Activated naive CD4-positive, alpha-beta T cell (primary cell): ENCODE measurements at places on chromosomes 7 and 10.

DNA sequence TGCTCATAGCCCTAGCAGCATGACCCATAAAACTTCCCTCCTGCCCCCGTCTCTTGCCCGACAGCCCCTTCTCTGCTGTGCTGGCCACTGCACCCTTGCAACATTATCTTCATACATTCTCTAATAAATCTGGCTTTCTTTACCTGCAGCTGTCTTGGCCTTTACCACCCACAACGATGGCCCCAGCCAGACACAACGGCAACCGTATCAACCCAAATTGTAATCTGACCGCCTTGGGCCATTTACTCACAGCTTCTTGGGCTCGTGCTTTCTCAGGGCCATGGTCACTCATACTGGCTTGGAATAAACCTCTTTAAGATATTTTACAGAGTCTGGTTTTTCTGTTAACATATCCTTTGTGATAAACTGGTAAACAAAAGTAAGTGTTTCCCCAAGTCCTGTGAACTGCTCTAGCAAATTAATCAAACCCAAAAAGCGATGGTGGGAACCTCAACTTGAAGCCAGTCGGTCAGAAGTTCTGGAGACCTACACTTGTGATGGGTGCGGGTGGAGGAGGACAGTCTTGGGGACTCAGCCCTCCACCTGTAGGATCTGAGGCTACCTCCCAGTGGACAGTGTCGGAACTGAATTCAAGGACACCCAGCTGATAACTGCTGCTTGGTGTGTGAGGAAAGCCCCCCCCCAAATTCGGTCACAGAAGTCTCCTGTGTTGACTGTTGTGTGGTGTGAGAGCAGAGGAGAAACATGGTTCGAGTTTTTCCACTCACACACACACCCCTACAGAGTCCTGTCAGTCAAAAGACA lies 87.6 kb upstream of the ATP6V0A4 start:
- DNase-seq: no peak

DNA sequence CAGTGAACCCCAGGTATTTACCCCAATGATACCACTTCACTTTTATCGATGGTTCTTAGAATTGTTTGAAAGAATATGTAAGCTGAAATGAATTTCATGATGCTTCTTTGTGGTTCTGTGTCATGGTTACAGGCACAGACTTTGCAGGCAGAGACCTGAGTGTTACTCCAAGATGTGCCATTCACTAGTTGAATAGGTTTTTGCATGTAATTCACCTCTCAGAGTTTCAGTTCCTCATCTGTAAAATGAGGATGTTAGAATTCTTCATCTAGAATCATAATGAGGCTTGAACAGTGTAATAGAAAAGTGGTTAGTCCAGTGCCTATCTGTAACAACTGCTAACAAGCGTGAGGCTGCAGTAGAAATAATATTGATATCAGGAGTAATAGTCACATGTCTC lies 54.6 kb downstream of the VSTM2A start:
- DNase-seq: no peak

DNA sequence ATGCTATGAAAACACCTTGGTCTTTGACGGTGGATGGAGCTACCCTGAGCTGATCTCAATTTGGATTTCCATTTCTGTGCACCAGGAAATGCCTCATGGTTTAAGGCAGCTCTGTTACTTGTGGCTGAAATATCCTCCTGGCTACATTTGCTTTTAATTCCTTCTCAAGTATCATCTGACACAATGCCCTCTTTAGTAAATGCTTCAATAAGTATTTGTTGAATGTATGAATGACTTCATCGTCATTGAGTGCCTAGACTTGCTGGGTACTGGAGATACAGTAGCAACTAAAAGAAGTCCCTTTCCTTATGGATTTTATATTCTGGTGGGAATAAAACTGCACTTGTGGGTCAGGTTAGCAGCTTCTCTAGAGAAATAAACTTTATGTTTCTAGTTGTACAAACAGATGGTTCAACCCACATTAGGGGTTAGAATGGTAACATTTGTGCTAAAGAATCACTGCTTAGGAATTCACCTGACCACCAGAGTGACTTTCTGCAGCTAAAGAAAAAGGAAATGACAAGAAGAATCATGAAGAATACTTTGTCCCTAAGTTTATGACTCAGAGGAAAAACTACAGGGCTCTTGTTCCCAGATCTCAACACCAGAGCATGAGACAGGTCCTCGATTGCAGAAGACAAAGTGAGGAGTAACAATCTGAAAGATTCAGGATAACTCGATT lies 21.8 kb upstream of the SMNDC1 start:
- DNase-seq: no peak

- DNase-seq: no peak
Measured at GRCh38 chr10:60043561-60044241, 137.3 kb upstream of the CCDC6 start.

DNA sequence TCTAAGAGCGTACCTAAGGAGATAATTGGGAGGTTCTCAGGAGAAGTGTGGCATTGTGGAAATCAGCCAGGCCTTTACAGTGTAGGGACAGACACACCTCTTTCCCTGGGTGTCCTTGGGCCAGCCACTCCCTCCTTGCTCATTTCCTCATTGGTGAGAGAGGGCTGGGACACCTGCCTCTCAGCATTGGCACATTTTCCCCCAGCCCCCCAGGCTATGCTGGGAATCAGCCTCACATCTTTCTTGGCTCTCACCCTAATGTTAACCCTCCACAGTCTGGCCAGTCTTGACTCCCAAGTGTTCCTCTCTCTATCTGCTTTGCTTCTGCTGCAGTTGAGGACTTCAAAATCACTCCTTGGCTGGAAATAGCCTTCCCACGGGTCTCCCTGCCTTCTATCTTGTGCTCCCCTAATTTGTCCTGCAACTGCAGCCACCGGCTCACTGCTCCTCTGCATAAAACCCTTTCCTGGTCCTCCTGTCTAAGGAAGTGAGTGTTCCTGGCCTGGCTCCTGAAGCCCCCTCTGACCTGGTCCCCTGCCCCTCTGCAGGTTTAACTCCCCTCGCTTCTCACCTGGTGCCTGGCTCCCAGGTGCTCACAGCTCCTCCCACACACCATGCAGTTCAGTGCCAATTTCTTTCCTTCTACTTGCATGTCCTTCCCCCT lies 15.8 kb downstream of the TBXAS1 start:
- no peak for DNase-seq

GRCh38 chr7:31633894-31634494 lies 53.0 kb upstream of the PPP1R17 start:
- no peak for DNase-seq

- no peak for DNase-seq
Measured at GRCh38 chr7:1855725-1856160, 185.7 kb downstream of the ELFN1 start.

DNA sequence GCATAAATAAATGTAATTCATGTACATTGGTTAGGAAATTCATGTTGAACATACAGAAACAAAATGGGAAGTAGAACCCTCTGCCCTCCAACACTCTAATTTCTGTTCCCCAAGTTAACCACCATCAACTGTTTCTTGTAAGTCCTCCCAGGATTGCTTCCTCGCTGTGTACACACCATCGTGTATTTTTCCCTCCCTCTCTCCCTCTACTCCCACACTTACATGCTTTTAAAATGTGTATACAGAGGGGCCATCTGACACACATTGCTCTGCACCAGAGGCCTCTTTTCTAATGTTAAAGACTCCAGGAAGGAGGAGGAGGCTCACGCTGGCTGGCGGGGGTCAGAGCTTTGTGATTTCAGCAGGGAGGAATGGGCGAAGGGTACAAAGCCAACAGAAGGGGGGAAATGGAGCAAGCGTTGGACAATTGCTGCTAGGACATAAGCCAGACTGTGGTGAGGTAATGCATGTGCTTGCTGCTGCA lies 1.9 kb upstream of the EPHA1 start:
- no peak for DNase-seq

DNA sequence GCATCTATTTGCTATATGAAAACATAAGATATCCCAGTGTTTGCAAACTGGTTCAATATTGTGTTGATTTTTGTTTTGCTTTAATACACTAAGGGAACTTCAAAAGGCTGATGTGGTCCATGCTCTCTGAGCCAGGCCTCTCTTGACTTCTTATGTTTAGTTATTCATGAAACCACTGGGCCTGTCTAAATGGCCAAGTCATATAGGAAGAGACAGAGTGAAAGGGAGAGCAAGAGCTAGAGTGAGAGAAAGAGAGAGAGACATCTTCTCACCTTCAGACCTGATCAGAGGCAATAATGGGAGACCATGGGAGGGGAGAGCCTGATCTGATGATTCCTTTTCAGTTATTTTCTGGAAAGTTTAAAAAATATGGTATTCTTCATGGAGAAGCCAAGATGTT lies 6.1 kb upstream of the FAS start:
- DNase-seq: no peak

- DNase-seq: no peak
Measured at GRCh38 chr10:7956508-7956907, 98.0 kb upstream of the GATA3 start.

GRCh38 chr10:126913316-126913715 lies 8.1 kb downstream of the DOCK1 start:
- no peak for DNase-seq

DNA sequence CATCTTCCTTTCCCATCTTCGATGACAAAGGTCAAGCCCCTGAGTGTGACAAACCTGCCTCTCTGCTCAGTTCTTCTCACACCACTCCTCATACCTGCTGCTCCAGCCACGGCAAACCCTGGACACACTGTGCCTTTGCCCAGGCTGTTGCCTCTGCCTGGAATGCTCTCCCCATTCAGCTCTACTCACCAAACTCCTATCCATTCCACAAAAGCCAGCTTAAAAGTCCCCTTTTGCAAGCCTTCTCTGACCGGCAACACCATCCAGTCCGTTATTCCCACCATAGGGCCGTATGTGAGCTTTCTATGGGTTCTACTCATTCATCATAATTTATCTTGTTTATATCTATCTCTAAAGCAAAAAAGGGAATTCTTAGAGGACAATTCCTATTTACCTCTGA lies 15.2 kb downstream of the GFRA1 start:
- DNase-seq: no peak

GRCh38 chr7:26356929-26357798 lies 65.5 kb downstream of the SNX10 start:
- no peak for DNase-seq

DNA sequence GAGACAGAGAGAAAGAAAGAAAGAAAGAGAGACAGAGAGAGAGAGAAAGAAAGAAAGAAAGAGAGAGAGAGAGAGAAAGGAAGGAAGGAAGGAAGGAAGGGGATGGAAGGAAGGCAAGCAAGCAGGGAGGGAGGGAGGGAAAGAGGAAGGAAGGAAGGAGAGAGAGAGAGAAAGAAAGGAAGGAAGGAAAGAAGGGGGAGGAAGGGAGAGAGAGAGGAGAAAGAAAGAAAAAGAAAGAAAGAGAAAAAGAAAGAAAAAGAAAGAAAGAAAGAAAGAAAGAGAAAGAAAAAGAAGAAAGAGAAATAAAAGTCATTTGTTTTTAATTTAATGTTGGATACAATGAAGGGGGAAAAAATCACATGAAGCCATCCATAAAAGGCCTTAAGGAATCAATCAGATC lies 4.6 kb upstream of the RASSF4 start:
- no peak for DNase-seq

DNA sequence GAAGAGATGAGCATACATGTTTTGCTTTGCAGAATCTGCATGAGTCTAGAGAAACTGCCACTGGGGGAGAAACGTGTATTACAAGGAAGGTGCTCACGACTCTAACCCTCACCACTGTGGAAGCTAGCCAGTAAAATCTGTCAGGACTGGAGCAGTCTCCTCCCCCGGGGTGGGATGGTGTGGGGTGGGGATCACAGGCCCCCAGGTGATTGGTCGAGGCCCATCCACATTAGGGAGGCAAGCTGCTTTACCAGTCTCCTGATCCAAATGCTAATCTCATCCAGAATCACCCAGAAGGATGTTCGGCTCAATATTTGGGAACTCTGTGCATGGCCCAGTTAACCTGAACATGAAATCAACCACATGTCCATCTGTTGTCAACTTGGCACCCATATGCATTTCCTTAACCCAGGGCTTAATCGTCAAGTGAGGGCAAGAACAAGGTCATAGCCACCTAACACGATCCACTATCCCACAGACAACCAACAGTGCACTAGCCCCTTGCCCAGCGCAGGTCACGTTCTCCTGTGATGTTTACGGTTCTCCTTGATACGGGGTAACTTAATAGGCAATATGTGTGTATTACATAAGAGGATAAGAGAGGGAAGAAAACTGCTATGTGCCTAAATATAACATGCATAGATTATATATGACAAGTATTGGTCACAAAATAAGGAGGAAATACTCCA lies 40.8 kb downstream of the DNAJB6 start:
- DNase-seq: no peak

DNA sequence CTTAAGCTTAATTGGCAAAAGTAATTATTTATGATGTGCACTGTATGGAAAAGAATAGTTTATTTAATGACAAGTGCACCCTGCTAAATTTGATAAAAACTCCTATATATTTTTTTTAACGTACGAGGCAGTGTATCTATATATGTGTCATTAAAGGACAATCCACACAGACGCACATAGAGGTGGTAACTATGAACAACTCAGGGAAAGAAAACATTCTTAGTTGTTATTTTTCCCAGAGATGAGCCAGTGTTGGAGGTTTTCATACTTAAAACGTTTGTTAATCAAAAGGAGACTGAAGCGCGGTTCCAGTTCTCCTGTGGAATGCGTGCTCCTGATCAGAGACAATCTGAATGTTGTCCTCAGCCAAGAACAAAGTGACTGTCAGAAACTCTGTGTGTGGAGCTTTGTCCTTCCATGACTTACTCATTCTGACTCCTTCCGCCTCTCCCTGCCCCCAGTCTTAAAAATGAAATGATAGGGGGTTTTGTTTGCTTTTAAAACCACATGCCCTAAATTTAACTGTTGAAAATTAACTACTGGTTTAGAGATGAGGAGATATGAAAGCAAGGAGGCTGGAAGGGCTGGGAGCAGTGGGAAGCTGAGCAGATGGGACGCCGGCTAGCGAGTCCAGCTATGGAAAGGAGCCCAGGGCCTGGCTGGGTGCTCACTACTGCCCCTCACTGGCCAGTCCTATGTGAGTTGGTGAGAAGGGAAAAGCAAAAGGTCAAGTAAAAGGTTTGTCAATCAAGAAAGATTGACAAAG lies 99.6 kb downstream of the SVIL start:
- DNase-seq: no peak
